Right lung (tissue), 10 donors: ENCODE measurements at places on chromosomes 12 and 14. TPM values are rescaled to one million over a fixed set of nuclear protein-coding genes. Genes with fewer than 3 reads are reported as not detected.

MYF6 gene
- polyA plus RNA-seq: 4.7 TPM

ATF7 gene
- 57.5 TPM for polyA plus RNA-seq

ATG101 gene
- 21.8 TPM for polyA plus RNA-seq

TIGAR gene
- polyA plus RNA-seq: 2.4 TPM

ALDH1L2 gene
- polyA plus RNA-seq: 4.9 TPM

BEGAIN gene
- 2.1 TPM for polyA plus RNA-seq

NTF3 gene
- 2.4 TPM for polyA plus RNA-seq

RNASE2 gene
- polyA plus RNA-seq: 2.5 TPM

TTC6 gene
- polyA plus RNA-seq: 10.1 TPM

- no peak for DNase-seq
These were observed 157.1 kb downstream of the PHLDA1 start for GRCh38 chr12:75874441-75874840.

- peak; percentile 94 for DNase-seq
These were observed 723 bp downstream of the NFKBIA start for GRCh38 chr14:35403603-35404448.

- no peak for DNase-seq
These were observed 11.0 kb downstream of the TPH2 start for GRCh38 chr12:71949646-71950045.

DNA sequence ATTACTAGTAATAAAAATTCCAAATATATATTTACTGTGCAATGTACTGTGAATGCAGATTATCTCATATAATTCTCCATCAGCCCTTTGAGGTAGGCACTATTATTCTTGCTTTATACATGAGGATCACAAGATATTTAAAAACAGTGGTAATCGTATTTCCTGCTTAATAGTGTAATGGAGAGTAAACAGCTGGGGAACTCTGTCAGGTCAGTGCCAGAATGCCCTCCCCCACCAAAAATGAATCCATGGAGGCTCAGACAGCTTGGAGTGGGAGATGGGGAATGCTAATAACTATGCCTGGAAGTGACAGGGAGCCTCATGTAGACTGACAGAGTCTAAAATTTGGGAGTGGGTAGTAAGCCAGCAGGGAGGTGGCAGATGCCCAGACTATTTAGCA lies 153.6 kb downstream of the PAH start:
- DNase-seq: peak; percentile 45

DNA sequence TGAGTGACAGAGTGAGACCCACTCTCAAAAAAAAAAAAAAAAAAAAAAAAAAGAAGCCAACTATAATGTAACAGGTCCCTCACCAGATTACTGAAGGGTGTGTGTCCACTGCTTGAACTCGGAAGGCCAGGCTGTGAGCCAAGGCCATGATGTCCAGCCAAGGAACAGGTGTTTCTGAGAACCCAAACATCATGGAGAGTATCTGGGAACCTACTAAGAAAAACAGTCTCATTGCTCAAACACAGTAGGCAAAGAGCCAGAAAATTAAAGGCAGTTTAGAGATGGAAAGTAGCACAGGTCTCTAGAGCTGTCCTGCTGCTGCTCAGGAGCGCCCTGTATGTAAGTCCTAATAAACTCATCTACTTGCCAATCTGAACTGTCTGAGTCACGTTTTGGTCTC lies 12.5 kb upstream of the MAP4K5 start:
- DNase-seq: no peak

- DNase-seq: no peak
These were observed 56.1 kb upstream of the NCOR2 start for GRCh38 chr12:124623344-124624035.

- peak; percentile 19 for DNase-seq
These were observed 16.7 kb downstream of the OR9K2 start for GRCh38 chr12:55142669-55143565.

GRCh38 chr14:94562941-94563883 lies 2.0 kb downstream of the SERPINA4 start:
- DNase-seq: no peak

GRCh38 chr12:11876307-11876706 lies 194.4 kb upstream of the BCL2L14 start:
- no peak for DNase-seq

DNA sequence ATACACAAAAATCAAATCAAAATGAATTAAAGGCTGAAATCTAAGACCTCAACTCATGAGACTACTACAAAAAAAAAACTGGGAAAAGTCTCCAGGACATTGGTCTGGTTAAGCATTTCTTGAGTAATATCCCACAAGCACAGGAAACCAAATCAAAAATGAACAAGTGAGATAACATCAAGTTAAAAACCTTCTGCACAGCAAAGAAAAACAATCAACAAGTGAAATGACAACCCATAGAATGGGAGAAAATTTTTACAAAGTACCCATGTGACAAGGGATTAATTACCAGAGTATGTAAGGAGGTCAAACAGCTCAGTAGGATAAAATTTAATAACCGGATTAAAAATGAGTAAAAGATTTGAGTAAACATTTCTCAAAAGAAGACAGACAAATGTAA lies 338.7 kb downstream of the SLC16A7 start:
- no peak for DNase-seq

- DNase-seq: no peak
These were observed 8.6 kb downstream of the INF2 start for GRCh38 chr14:104697892-104698583.

- DNase-seq: no peak
These were observed 37.7 kb downstream of the NEUROD4 start for GRCh38 chr12:55057481-55057880.

- DNase-seq: no peak
These were observed 17.7 kb upstream of the SLCO1B1 start for GRCh38 chr12:21113266-21113665.
